ENCODE measurements at places on chromosomes 6 and 20.

DNA sequence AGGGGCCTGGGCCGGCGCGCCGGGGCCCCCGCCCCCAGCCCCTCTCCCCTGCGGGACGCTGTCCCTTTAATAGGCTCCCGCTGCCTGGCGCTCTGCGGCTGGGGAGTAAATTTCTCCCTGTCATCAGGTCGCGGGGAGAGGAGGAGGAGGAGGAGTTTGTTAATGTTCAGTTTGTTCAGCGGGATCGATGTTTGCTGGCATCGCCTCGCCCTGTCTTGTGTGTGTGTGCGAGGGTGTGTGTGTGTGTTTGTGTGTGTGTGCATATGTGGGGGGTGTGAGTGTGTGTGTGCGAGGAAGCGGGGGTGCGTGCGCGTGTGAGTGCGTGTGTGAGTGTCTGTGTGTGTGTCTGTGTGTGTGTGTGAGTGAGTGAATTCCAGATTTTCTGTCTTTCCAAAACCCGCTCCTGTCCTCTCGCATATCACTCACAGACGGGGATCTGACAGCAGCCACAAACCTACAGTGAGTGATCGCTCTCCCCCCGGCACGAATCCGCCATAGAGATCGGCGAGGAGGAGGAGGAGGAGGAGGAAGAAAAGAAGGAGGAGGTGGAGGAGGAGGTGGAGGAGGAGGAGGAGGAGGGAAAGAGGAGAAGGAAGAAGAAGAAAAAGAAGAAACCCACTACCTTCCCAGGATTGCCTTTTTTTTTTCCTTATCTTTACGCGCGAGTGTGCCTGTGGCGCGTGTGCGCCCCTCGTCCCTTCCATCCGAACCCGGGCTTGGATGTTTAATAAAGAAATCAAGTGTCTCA, at the start of gene TSHZ2:
Gene TSHZ2, plus strand, starts transcription at position 169 of the 748 bp plus-strand sequence. CDS start 936 bp downstream, outside the sequence.
- no peak for DNase-seq

DNA sequence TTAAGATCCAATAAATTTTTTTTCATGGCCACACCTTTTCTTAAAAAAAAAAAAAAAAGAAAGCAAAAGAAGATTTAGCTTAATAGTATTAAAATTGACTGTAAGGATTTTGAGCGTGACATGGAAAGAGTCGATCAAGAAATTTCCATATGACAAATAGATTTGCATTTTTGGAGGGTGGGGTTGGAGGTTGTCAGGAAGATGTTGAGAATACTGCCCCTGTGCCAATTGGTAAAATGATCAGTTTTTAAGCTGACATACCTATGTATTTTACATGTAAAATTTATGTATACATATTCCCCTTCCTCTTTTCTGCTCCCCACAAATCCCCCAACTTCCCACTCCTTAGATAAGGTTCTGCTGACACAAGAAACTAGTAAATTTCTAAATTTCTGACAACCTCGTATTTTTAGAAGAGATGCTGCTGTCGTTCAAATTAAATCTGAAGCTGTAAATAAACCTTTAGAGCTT, 520.9 kb downstream of the CD83 start:
- DNase-seq = no peak

DNA sequence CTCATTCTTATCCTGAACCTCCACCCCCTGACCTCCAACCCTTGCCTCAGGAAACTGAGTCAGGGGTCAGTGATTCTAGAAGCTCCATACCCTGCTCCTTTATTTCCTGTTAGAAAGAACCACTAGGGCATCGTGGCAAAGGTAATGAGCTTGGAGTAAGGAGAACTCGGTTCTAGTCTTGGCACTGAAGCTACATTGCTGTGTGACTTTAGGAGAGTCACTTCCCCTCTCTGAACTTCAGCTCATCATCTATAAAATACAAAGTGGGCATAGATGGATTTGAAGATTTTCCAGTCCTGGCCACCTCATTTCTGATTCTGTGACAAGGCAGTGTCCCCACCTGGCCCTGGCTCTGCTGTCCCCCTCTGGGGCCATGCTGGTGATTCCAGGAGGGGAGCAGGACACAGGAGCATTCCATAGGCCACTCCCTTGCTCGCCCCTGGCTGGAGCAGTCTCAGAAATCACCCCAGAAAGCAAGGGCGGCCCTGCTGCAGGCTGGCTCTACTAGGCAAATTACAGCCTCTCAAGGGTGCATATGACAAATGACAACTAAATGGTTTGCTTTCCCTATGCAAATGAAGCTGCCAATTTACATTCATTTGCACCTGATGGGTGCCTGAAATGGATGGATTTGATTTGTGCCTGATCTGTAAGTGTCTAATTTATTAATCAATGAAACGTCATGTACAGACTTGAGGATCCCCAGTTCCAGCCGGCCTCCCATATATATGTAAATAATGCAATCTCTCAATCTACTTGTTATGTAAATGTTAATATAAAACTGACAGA, 62.2 kb downstream of the LRFN2 start:
- DNase-seq = no peak

- DNase-seq = no peak
These were observed 61.8 kb downstream of the FAM229B start for GRCh38 chr6:112149236-112149635.

GRCh38 chr6:149095842-149096241, 221.7 kb upstream of the TAB2 start:
- DNase-seq = no peak

GRCh38 chr20:32965581-32966373, 38.5 kb downstream of the SUN5 start:
- DNase-seq = no peak

DNA sequence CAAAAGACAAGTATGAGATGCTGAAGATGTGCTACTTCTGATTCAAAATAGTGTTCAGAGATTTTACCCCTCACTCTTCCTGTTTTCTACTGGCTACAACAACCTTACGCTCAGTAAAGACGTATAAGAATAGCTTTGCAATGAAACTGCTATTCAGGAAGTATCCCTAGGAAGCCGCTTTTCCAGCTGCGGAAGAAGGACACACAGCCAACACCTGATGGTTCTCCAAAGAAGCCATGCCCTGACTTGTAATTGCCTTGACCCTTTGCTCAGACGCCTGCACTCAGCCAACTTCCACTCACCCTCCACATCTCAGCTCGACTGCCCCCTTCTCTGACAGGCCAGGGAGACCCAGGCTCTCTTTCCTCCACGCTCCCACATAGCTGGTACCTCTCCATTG, 111.6 kb downstream of the DTNBP1 start:
- DNase-seq = no peak
